HTR-8/SVneo (cell line): ENCODE measurements at places on chromosomes 6 and 20.

DNA sequence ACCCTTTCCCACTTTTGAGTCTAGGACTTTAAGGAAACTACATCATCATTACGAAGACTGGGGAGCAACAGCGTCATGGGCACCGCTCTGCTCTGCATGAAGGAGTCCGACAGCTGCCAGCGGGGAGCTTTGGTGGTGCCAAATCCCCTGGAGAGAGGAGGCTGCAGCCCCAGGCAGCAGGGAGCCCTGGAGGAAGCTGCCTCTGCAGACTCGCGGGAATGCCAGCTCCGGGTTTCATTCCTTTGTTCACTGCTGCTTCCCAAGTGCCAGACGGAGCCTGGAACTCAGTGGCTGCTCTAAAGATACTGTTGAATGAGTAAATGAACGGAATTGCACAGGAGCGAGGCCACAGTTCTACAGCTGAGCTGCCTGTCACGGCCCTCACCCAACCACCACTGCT is 196.5 kb upstream of the THBS2 start:
- DNase-seq, result no peak

- no peak for DNase-seq
These were observed 83.0 kb downstream of the SLC22A3 start for GRCh38 chr6:160431226-160431625.

DNA sequence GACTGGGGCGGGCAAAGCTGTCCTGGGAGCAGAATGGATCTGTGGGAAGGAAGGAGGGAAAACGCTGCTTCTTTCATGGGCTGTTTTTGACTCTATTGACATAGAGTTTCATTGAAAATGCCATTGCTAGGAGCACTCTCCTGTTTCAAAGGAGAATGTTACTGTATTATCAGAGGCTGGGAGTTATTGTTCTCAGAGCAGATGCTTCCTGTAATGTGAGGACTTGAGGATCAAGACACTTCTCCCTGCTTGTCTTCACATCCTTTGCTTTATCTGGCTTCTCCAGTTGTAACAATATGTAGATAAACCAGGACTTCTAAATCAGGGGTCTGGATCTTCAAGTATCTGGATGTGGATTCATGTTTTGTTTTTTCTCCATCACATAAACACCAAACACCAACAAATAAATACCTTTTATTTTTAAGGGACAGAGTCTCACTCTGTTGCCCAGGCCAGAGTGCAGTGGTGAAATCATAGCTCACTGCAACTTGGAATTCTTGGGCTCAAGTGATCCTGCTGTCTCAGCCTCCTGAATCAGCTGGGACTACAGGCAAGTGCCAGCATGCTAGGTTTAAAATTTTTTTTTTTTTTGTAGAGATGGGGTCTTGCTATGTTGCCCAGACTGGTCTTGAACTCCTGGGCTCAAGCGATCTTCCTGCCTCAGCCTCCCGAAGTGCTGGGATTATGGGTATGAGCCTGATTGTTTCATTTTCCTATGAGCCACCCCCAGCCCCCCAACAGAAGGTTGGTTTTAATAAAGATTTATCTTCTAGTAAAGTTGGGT is 3.9 kb downstream of the CD109 start:
- DNase-seq, result no peak

DNA sequence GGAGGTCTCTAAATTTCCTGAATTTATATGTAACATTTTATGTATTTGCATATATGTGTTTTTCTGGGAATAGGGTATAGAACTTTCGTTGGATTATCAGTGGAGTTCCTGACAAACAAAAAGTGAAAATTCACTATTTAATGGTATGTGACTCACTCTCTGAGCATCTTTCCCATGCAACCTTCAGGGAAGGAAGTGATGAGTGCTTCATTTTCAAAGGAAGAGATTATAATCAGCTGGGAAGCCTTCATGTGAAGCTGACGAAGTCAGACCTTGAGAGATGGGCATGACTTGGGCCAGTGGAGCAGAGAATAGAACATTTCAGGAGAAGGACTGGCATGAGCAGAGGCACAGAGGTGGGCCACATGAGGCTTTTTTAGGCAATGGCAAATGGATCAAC is 72.7 kb downstream of the FAXC start:
- peak; percentile 6 for DNase-seq

DNA sequence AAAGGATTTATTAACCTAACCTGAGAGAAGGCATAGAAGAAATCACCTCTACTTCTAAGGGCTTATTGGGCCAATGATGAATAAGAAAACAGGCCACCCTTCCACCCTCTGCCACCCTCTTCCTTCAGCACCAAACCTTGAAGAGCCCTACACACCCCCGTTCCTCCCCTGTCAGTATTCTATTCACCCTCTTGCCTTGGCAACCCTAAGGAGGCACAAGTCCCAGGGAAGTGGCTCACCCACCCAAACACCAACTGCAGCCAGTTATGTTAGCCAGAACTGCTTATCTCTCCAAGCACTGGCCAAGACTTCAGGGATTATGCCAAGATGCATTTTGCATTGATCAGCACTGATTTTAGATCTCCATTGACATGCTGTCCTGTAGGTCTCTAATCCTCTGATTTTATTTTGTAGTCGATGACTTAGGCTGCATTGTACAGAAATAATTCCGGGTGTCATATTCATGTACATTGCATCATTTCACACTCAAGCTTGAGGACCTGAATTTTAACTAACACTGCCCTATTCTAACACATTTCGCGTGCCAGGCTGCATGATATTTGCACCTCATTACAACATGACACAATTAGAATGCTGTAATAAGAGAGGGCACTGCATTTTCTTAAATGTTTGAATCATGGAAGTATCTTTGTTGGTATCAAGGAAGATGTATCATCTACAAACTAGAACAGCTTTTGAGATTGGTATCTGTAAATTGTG is 15.7 kb downstream of the CNKSR3 start:
- DNase-seq, result no peak

DNA sequence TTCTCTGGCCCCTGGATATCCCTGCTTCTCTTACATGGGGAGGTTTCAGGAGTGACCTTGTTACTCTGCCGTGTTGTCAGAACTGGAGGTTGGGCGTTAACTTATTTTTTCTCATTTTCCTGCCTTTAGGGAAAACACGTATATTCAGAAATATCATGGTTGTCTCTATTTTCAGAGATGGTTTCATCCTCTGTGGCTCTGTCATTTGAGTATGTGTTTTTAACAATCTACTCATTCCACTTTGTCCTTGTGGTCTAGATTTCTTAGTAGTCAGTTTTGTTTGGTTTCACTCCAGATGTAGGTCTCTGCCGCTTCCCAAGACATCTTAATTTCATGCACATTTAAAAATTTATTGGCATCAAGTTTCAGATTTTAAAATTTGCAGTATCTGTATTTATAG is 45.9 kb downstream of the KCNS1 start:
- DNase-seq, result no peak

- peak; percentile 14 for DNase-seq
These were observed 28.8 kb downstream of the GCM1 start for GRCh38 chr6:53119772-53120409.

GRCh38 chr6:34583861-34584604 is 27.9 kb upstream of the SPDEF start:
- no peak for DNase-seq

DNA sequence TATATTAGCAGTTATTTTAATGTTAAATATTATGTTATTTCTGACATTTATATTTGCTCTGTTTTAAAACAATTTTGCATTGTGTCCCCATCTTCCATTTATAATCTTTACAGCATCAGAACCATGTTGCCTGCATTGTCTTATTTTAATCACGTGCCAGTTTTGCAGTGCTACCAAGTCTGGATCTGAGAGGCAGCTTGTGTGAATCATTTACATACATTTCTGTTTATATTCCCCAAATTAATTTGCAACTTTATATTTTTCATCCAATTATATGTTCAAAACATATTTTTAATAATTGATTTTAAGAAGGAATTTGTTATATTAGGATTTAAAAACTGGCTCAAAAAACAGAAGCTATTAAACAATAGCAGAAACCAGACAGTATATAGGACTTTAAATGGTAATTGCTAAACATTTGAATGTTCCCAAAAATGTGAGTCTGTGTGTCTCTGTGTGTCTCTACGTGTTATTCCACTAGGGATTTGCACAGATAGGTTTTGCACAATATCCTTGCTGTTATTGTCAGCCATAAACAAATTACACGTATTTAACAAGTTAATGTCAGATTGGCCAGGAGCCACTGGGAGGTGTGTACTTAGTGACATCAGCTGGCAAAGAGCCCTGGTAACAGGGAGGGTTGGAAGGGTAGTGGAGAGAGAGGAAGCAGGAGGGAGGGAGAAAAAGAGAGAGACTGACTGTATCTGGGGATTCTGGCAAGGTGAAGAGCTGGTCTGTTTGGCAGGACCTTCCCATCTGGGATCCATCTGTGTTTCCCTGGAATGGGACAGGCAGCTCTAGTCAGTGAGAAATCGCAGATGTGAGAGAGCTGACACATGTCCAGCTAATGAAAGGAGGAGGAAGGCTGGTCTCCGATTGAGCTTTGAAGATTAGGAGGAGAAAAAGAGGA is 72.1 kb downstream of the CBFA2T2 start:
- DNase-seq, result peak; percentile 36

- DNase-seq, result peak; percentile 43
These were observed 50.0 kb downstream of the SLC23A2 start for GRCh38 chr20:4951299-4951698.

GRCh38 chr6:150204705-150205472 is 62.0 kb downstream of the PPP1R14C start:
- DNase-seq, result no peak

DNA sequence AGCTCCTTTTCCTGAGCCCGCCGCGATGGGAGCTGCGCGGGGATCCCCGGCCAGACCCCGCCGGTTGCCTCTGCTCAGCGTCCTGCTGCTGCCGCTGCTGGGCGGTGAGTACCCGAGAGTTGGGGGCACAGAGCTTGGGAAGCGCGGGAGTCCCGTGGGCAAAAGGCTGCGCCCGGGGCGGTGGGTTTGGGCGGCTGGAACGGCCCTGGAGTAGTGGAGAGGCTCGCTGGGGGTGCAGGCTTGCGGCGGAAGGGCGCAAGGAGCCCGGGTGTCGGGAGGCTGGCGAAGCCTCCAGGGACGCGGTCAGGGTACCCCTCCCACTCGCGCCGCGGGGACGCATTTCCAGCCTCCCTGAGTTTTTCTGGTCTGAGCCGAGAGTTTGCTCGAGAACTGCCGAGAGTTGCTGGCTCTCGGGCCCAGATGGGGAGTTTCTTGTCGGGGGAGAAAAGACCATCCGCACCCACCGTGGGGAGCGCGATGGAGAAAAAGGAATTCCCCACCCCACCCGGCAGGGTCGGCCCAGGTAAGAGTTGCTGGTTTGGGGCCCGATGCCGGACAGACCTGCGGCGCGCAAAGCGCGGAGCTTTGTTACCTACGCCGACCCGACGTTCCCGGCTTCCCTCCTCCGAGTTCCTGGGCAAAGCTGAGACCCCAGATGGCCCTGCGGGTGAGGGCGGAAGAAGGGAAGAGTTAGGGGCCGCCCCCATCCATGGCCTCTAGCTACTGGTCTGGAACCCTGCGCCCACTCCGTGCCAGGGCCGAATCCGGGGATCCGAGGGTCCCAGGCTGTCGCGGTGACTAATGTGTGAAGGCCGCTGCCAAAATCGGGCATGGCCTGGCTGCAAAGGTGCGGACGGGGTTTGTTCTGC is 584 bp downstream of the PTK7 start:
- DNase-seq, result no peak

DNA sequence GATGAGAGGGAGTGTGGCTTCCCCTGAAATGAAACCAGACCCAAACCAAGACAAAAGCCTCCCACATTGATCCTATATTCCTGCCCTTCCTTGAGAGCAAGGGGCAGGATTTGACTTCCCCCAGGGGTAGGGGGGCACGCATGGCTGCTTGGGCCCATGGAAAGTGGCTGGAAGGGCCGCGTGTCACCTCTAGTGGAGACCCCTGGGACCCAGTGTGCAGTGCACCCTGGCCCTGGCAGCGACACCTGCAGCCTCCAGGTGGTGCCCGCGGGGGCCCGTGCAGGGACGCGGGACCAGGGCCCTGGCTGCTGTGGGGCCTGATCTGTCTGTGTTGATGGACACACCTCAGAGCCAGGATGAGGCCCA is 18.0 kb upstream of the SLCO4A1 start:
- DNase-seq, result no peak

DNA sequence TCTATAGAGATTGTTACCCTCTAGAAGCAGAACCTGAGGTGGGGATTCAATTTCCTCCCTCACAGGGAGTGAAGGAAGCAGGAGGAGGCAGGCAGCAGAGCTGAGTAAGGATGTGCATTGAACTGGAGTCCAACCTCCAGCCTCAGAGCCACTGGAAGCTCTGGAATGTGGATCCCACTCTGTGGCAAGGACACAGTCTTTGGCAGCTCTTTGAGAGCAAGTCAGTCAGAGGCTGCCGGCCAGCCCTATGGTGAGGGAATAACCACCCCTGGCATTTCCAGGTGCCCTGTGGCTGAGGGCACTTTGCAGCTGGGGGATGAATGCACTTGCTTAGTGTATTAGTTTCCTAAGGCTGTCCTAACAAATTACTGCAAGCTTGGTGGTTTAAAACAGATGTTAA is 37.2 kb downstream of the EBF4 start:
- no peak for DNase-seq

GRCh38 chr6:33028220-33028849 is 18.9 kb upstream of the HLA-DOA start:
- DNase-seq, result no peak

DNA sequence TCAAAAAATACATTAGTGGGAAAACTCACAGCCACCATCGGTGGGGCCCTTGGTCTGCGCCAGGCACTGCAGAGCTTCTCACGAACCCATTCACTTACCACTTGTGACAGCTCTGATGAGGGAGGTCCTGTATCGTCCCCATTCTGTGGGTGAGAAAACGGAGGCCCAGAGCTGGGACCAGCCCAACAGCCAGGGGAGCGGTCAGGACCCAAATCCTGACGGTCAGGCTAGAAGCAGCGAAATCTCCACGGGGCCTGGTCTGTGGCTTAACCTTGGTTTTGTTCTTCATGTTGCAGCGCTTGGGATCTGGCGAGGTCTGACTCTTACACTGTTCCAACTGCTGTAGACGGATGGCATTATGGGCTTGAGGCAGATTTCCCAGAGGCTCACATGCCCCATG is 7.7 kb upstream of the VSX1 start:
- no peak for DNase-seq

- DNase-seq, result no peak
These were observed 102.2 kb upstream of the CCDC28A start for GRCh38 chr6:138671351-138671750.
